ENCODE measurements at places on chromosomes 4 and X. TPM values are rescaled to one million over a fixed set of nuclear protein-coding genes. Genes with fewer than 3 reads are reported as not detected.
A peak's percentile ranks its signal among the peaks of the same experiment; 100 is the strongest.

DNA sequence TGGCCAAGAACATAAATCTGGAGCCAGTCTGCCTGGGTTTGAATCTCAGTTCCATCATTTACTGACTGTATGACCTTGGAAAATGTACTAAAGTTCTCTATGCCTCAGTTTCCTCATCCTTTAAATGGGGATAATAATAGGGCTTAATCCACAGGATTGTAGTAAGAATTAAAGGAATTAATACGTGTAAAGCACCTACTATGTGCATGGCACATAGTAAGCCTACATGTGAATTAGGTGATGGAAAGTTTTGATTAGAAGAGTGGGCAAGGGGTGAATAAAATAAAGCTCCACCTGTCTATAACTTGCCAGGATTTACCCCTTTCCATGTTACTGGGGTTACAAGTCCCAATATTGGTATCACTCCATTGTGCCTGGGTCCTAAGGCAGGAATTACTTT, 35.8 kb upstream of the IL13RA2 start:
- no peak for DNase-seq

- DNase-seq: no peak
Measured at GRCh38 chr4:16176621-16177020, 49.6 kb downstream of the TAPT1 start.

GRCh38 chr4:104859601-104860237, 287.0 kb upstream of the TET2 start:
- no peak for DNase-seq

GRCh38 chrX:16946971-16947562, 609 bp downstream of the REPS2 start:
- peak; percentile 21 for DNase-seq

GRCh38 chrX:97311066-97311778, 427.5 kb downstream of the RPA4 start:
- DNase-seq: no peak

GRCh38 chr4:76016393-76016792, 6.9 kb downstream of the CXCL10 start:
- peak; percentile 46 for DNase-seq

Gene HMX1
- 0.80 TPM for total RNA-seq

Gene MEPE
- not detected for total RNA-seq

Gene TMPRSS11D
- not detected for total RNA-seq

DNA sequence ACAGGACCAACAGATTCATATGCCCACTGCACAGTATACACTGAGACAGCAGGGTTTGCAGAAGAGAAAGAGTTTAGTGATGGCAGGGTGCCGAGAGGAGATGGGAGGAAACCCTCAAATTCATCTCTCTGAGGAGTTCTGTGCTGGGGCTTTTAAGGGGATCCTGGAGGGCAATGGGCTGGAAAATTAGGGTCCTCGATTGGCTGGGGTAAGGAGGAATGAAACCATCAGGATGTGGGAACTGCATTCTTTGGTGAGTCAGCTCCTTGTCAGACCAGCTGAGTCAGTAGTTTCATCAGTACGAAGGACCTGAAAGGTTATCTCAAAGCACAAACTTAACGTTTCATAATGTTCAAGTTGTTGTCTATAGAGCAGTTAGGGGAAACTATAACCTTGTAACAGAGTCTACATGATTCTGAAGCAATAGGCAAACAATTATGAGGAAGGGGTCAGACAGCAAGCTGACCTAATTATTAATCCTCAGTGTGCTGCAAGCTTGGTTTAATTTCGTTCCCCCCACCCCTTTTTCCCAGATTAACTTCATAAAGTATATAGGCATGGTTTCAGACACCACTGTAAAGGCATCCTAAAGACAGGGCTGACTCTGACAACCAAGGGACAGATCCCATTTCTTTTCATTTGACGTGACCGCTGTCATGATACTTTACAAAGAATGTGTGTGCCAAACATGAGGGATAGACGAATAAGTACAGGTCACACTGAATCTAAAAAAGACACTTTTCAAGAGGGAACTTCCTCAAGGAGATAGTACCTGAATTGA, 1.5 kb upstream of the MSMO1 start:
- DNase-seq: no peak

GRCh38 chrX:133676344-133677122, 261.2 kb upstream of the GPC4 start:
- DNase-seq: no peak

DNA sequence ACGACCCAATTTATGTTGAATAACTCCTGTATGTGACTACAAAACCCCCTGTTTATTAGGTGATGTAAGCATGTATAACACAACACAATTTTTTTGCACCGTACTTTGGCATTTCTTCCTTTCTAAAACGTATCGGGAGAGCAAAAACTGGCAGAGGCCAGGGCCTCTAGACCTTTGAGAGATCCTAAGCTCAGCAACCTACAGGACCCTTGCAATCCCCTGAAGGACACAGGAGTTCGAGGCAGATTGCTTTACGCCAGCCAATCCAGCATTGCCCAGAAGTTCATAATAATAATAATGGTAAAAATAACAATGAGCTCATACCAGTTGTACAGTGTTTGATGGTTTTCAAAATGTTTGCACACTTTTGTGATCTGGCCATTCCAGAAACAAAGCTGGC, 7.7 kb downstream of the NKX3-2 start:
- DNase-seq: no peak

DNA sequence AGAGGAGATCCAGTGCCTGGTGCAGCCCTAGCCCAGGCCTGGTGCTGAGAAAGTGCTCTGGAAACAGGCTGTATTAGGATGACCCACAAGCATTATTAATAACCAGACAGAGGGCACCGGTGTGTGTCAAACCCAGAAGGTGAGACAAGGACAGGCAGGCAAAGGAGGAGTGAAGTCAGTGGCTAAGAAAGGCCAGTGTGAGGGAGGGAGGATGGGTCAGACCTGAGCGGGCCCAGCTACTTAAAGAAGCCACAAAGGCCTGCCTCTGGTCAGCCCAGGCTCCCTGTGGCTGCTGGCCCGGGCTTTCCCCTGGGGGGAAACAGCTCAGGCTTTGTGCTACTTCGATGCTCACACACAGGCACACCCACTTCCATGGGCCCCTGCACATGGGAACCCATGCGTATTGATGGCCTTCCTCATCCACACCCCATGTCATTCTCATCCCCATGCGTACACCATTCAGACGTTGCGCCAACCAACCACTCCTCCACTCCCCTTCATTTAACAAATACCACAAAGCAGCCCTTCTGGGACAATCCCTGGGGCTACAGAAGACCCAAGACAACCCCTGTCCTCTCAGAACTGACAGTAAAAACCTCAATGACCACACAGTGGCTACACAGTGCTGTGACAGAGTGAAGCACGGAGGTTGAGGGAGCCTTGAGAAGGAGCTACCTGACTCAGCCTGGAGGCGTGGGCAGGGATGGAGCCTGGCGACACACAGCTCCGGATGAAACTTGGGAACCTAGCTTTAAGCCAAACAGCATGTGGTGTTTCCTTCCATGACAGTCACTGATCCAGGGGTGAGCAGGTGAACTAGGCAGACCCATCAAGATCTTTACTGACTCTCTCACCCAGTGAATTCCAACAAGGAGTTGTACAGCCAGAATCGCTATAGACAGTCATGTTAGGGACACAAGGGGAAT, 24.9 kb upstream of the MTM1 start:
- no peak for DNase-seq

DNA sequence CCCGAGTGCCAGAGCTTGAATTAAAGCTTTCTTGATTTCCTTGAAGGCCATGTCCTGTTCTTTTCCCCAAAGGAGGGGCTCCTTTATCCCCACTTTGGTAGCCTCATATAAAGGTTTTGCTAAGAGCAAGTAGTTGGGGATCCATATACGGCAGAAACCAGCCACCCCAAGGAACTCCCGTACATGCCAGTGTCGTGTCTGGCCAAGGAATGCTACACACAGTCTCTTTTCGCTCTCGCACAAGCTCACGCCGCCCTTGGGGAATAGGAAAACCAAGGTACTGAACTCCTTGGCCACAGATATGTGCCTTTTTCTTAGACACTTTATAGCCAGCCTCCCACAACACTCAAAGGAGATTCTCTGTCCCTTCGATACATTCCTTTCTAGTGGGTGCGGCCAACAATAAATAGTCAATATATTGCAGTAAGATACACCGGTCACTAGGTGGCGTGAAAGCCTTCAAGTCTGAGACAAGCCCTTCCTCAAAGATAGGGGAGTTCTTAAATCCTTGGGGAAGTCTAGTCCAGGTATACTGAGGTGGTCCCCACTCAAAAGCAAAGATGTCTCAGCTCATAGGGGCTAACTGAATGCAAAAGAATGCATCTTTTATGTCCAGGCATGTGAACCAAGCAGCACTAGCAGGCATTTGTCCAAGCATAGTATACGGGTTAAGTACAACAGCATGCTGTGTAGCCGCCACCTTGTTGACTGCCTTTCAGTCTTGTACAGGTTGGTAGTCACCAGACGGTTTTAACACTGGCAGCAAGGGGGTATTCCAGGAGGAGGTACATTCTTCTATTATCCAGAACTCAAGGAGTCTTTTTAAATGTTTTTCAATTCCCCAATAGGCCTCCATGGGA, 57.8 kb upstream of the XAGE1B start:
- peak; percentile 51 for DNase-seq

DNA sequence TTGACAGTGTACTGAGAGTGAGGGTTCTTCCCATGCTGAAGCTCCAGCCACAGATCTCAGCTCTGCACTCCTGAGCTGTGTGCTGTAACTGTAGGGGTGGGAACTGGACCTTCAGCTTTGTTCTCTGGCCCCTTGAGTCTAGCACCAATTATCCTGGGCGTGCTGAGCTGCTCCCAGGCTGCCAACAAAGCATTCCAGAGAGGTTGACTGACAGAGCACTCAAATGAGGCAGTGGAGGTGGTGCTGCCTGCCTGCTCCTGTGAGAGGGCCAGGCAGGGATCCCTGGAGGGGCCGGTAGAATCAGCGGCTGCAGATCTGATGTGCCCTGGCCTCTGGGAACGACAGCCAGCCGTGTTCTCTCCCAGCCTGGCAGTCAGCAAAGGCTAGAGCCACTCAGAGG, 375.7 kb upstream of the AADAT start:
- no peak for DNase-seq

DNA sequence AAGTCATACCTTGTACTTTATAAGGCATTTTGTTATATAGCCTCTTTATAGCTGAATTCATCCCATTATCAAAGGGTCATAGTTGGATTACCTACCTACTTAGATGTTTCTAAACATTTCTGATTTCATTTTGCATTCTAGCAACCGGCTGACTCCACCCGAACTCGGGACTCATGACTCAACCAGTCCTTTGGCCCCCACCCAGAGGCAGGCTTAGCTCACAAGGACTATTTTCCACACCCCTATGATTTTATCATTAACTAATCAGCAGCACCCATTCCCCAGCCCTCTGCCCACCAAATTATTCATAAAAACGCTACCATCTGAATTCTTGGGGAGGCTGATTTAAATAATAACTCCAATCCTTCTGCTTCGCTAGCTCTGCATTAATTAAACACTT, 79.9 kb upstream of the EGFL6 start:
- DNase-seq: peak; percentile 25

DNA sequence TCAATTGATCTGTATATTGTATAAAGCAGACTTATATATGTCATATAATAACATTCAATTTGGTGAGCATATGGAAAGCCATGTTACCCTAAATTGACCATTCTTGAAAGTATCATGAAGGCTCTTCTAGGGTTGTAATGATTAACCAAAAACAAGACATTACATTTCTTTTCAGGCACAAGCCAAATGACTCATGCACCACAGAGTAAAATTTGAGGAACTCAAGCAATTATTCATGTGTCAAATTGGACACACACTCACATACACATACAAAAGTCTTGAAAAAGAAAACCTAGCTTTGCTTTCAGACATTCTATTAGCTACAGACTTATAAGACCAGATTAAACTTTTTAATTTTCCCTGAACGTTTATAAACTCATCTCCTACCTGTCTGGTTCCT, 146.5 kb upstream of the PCDH18 start:
- DNase-seq: no peak

DNA sequence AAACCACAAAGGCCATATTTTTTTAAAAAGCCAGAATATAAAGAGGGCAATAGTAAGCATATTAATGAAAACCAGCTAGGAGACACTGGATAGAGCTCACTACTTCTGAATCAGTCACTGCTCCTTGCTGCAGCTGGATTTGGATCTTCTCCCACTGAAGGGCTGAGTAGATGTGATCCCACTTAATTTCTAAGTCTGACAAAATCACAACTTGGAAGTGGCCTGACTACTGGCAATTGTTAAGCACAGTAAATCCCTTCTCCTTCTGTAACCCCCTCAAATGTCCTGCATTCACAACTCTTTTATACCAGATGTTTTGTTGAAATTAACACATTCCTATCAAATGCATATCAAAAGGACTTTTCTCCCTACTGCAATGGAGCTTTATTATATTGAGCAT, 72.9 kb downstream of the AMMECR1 start:
- DNase-seq: no peak

Gene SHROOM2
- total RNA-seq: 0.64 TPM

DNA sequence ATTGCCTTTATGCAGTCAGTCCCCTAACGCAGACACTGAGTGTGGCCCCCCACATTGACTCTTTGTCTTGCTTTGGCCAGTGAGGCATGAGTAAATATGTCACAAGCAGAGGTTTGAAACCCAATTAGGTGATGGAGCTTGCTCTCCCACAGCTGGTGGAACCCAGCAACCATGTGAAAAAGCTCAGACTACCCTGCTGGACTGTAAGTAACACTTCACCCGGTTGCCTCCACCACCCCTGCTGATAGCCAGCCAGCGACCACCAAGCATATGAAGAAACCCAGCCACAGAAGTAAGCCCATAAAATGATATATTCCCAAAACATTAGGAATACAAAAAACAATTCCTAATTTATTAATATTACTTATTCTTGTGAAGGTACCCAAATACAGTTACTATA, 21.6 kb upstream of the PDCL2 start:
- DNase-seq: no peak

- no peak for DNase-seq
Measured at GRCh38 chr4:6119507-6120020, 80.8 kb downstream of the JAKMIP1 start.

Gene ODAPH
- total RNA-seq: not detected

DNA sequence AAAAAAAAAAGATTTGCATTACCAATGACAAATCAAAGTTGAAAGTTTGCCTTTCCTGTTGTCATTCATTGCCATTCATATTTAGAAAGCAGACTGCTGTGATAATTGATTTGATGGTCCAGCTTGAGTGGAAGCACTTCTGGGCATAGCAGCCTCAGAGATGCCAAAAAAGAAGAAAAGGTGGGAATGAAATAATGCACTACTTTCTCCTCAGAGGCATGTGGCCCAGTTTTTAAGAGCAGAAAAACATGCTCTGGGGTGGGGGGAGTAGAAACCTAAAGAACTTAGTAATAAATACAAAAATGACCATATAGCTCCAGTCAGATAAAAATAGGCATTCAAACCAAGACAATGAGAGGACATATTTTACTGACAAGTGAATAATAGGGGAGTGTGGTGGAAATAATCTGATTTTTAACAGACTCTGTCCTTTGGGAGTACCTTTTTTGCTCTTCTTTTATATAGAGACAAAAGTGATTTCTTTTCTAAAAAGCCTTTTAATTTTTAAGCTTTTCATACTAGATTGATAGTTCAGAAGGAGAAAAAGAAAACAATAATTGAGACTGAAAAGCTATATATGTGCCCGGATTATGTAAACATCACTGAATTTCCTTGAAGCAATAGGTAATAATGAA, 599.1 kb downstream of the RPA4 start:
- DNase-seq: no peak

GRCh38 chr4:167622481-167623240, 388.4 kb upstream of the SPOCK3 start:
- DNase-seq: peak; percentile 38

Data from G401 (cell line).